Foreskin keratinocyte (primary cell): ENCODE measurements at places on chromosomes 6 and 20.

GRCh38 chr6:89992818-89993217, 98.5 kb downstream of the GJA10 start:
- DNase-seq, result no peak

DNA sequence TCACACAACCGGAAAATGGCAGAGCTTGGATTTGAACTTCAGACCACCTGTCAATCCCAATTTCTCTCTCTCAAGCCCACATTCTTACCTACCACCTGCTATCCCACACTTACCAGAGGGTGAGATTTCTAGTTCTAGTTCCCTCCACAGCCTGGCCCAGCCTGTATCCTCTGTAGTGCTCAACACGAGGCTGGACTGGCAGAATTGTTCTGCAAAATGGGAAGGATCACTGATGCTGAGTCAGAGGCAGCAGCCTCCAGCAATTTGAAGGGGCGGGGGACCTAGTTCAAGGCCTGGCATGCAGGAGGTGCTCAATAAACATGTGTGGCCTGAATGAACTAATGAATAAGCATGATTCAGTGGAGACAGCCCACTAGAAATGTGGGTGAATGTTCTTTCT, 53.6 kb upstream of the TTPAL start:
- peak; percentile 79 for DNase-seq

DNA sequence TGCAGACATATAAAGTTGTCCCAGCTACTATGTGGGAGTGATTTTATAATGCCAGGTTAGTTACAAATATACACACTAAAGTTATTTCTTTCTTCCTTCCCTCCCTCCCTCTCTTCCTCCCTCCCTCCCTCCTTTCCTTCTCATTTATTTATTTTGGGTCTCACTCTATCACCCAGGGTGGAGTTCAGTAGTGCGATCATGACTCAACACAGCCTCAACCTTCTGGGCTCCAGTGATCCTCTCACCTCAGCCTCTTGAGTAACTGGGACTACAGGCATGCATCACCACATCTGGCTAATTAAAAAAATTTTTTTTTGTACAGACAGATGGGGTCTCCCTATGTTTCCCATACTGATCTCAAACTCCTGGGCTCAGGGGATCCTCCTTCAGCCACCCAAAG, 59.2 kb downstream of the PHF20 start:
- DNase-seq, result no peak

- DNase-seq, result no peak
These were observed 96.2 kb downstream of the SESN1 start for GRCh38 chr6:108998485-108998884.

GRCh38 chr6:31663126-31663960, 1.5 kb downstream of the GPANK1 start:
- peak; percentile 23 for DNase-seq

- DNase-seq, result no peak
These were observed 27.5 kb downstream of the PTPN1 start for GRCh38 chr20:50537546-50538201.

GRCh38 chr6:29680904-29681303, at the start of gene ZFP57:
Gene ZFP57 (minus strand): TSS chr6:29681152. CDS start chr6:29677003, 4,149 bp downstream.
- DNase-seq, result no peak

- no peak for DNase-seq
These were observed 44.7 kb downstream of the ESF1 start for GRCh38 chr20:13739731-13740649.

DNA sequence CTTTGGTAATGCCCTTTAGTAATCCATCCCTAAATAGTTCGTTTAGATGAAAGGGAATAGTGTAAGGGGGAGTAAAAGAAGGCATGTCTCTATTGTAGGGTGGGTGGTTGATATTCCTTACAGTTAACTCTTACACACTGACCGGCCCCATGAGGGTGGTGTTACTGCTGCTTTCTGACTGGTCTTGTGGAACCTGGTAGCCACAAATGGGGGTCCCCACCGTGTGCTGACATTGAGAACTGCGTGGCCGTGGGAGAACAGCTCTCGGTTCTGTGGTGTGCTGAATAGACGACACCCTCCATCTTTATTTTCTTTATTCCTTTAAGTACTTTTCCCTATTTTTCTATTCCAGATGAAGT, 19.3 kb downstream of the MRAP2 start:
- DNase-seq, result no peak

DNA sequence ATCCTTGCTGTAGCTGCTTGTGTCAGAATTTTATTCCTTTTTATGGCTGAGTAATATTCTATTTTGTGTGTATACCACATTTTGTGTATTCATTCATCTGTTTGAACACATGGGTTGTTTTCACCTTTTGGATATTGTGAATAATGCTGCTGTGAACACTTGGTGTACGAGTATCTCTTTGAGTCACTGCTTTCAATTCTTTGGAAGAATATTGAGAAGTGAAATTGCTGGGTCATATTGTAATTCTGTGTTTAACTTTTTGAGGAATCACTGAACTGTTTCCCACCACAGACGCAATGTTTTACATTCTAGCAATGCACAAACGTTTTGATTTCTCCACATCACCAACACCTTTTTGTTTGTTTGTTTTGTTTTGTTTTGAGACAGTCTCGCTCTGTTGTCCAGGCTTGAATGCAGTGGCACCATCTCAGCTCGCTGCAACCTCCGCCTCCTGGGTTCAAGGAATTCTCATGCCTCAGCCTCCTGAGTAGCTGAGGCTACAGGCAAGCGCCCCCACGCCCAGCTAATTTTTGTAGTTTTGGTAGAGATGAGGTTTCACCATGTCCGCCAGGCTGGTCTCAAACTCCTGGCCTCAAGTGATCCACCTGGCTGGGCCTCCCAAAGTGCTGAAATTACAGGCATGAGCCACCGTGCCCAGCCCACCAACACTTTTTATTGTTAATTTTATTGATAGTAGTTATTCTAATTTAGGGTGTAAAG, 21.7 kb downstream of the CPXM1 start:
- DNase-seq, result no peak

- DNase-seq, result no peak
These were observed 9.8 kb downstream of the BCAS4 start for GRCh38 chr20:50804437-50805348.

DNA sequence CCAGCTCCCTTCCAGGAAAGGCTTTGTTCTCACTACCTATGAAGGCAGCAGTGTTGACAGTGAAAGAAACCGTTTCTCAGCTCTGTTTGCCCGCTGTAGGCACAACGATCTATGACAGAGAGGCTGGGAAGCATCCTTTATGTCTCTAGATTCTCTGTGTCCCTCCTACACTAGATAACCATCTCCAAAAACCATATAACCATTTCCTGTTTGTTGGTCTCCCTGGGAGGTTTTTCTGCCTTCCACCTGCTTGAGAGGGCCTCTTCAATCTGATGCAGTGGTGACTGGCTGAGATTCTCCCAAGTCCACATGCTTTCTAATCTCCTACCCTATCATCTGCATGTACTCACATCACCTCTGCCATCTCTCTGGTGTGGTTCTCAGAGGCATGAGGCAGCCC, 32.0 kb upstream of the TMEM217 start:
- no peak for DNase-seq

DNA sequence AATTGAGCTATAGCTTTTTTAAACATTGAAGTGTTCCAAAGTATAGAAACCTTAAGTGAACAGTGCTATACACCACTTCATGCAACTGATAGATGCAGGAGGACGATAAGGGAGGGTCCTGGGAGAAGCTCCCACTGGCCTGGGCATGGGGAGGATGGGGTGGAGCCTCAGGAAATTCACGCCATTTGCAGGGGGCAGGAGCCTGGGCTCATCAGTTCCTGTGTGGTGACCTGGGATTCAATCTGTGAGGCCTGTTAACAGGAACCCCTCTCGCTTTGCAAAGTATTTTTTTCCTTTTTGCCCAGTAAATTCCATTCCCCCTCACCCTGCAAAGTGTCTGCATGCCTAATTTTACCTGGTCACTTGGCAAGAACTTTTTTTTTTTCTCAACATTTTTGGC, 11.0 kb upstream of the ASCC3 start:
- DNase-seq, result no peak

DNA sequence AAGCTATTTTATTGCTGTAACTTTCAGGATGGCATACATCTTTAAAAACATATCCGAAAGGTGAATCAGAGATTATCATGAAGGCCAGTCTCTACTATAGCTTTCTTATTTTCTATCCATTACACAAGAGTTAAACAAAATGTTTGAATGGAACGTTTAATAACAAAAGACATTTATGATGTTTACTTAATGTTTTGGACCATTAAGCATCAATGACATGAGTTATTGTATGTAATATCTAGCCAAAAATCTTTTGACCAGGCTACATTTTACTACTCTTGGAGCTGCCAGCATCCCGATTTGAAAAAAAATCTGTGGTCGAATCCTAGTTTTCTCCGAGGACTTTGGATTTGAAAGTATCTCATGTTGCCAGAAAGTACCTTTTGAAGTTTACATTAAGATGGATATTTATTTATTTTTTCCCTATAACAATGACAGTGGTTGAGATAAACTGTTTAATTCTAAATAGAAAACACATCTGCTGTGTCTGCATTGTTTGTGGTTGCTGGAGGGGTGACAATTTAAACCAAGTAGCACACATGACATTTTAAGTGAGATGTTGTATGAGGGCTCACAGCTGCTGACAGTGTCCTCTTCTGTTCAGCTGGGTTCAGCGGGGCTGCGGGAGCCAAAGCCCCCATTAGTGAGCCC, 293.7 kb upstream of the TCF21 start:
- DNase-seq, result no peak

- no peak for DNase-seq
These were observed 4.3 kb downstream of the LRFN2 start for GRCh38 chr6:40582892-40583291.

GRCh38 chr20:17895641-17896171, 72.9 kb downstream of the SNX5 start:
- no peak for DNase-seq

- DNase-seq, result no peak
These were observed 5.2 kb downstream of the OCSTAMP start for GRCh38 chr20:46545077-46545826.

GRCh38 chr20:62651285-62652021, 9.2 kb downstream of the SLCO4A1 start:
- DNase-seq, result no peak

- DNase-seq, result no peak
These were observed 300.3 kb downstream of the NRN1 start for GRCh38 chr6:5706124-5707033.

GRCh38 chr6:52208612-52209011, 22.4 kb downstream of the IL17A start:
- DNase-seq, result no peak

GRCh38 chr6:157224178-157224950, 99.0 kb downstream of the TMEM242 start:
- no peak for DNase-seq

GRCh38 chr20:37178839-37179682, at the start of the genes MROH8 and RPN2:
Gene MROH8 (minus strand): TSS chr20:37179548.
Gene RPN2 (plus strand): TSS chr20:37179330. CDS start chr20:37179357, 27 bp downstream.
- DNase-seq, result peak; percentile 98

- DNase-seq, result no peak
These were observed 36.1 kb downstream of the BICRAL start for GRCh38 chr6:42817907-42818306.

- DNase-seq, result no peak
These were observed 45.8 kb downstream of the AHI1 start for GRCh38 chr6:135451617-135452190.

GRCh38 chr6:78770765-78771164, 96.6 kb upstream of the IRAK1BP1 start:
- no peak for DNase-seq

- peak; percentile 47 for DNase-seq
These were observed at the start of gene BTBD9 for GRCh38 chr6:38639498-38640215. Gene BTBD9 (minus strand): TSS chr6:38639929.

DNA sequence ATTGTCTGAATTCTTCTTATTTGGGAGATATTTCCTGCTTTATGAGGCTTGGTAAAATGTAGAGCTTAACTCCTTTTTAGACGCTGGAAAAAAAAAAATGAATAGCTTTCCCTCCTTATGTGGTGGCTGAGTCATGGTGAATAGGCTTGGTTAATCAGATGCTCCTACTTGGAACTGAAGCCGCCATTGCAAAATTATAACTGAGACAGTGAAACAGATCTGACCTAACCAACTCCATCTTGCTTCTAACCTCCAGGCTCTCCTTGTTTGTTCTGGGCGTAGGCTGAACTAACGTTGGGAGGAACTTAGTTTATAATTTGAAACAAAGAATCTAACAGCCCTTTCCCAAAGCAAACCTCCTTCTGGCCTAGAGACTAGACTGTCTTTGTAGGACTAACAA, 43.2 kb upstream of the PLCB4 start:
- peak; percentile 48 for DNase-seq

GRCh38 chr20:2742431-2742830, 49.9 kb downstream of the EBF4 start:
- no peak for DNase-seq

DNA sequence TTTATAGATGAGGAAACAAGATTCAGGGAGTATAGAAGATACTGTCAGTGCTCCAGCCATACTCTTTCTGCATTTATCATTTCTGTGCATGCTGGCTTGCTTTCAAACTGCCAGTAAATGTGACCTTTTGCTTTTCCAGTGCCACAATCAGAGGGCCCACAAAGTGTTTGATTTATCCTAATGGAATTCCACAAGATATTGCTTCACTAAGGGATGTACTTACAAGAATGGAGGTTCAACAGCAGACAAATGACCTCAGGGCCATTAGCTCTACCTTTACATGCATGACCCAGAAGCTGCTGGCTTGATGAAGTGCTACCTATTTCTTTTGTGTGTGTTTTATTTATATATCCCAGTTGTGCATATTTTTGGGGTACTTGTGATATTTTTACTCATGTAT, 171.5 kb upstream of the GRIK2 start:
- no peak for DNase-seq

- no peak for DNase-seq
These were observed 79.9 kb downstream of the FNDC1 start for GRCh38 chr6:159249128-159249527.

- DNase-seq, result no peak
These were observed 52.8 kb downstream of the B4GALT5 start for GRCh38 chr20:49660912-49661311.

DNA sequence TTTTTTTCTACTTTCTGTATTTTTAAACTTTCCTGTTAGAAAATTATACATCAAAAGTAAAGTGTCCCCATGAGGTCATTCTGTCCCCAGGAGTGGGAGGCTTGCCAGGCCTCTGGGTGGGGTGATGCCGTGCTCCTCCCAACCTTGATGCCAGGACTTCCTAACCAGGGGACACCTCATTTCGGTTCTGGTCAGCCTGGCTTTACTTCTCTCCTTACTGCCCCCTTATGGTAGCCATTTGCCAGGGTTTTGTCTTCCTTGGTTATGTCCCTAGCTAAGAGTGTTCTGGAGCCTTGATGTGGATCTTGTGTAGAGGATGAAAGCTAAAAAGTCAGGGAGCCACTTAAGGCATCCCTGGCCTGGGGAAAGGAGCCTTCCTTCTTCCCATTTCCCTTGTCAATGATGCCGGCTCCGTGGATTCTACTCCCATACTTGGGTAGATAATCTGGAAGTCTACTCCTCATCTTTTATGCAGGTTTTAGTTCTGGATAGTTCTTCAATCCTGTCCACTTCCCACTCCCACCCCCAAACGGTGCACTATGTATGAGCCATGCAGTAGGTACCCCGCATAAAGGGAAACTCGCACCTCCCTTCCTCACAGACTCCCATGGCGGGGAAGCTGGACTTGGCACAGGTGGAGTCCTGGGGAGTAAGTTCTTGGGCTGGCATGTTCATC, 164.1 kb upstream of the SALL4 start:
- peak; percentile 24 for DNase-seq
